ENCODE measurements at places on chromosomes 16 and 17. TPM values are rescaled to one million over a fixed set of nuclear protein-coding genes. Genes with fewer than 3 reads are reported as not detected.

GRCh38 chr16:62968-63391 is 9.4 kb downstream of the SNRNP25 start:
- DNase-seq = no peak

Gene TM4SF5
- total RNA-seq = not detected

Gene SSTR5
- 0.33 TPM for total RNA-seq

DNA sequence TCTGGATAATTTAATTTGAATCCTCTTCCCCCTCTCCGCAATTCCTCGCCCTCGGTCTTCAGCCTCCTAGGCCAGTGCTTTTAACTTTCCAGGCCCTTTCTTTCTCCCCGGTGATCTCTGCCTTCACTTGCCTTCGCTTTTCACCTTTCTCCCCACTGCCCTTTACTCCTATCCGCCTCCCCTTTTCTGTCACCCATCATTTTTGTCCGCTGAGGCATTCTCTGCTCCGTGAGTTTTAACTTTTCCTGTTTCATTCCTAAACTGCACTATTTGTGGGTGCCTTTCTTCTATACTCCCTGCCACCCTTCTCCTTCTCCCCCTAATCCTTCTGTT is 729 bp downstream of the LONP2 start:
- DNase-seq = no peak

Gene DPEP1
- total RNA-seq = not detected

Gene RNF227
- total RNA-seq = 1.2 TPM

DNA sequence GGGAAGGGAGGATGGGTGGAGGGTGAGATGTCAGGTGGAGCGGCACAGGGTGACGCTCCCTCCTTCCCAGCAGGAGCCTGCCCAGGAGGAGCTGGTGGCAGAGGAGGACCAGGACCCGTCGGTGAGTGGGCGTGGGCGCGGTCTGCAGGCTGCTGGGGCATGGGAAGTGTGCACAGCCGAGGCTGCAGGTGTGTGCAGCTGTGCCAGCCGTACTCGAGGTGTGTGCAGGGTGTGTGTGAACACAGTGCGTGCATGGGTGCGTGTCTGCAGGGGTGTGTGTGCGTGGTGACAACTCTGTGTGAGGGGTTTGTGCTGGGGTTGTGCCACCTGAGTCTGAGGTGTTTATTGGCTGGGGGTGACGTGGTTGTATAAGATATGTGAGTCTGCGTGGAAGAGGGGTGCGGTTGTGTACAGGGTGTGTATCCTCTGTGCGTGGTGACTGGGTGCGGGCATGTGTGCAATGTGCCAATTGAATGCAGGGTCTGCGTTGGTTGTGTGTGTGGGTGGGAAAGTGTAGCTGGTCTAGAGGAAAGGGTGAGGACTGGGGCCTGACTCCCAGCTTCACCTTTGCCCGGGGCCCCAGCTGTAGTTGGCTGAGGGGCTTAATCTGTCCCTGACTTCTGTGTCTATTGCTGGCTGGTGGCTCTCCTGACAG is 670 bp downstream of the TNFSF12 start:
- no peak for DNase-seq

Gene BLTP2
- total RNA-seq = 93.4 TPM

- DNase-seq = no peak
Measured at GRCh38 chr16:88504489-88505404, 51.7 kb downstream of the ZFPM1 start.

DNA sequence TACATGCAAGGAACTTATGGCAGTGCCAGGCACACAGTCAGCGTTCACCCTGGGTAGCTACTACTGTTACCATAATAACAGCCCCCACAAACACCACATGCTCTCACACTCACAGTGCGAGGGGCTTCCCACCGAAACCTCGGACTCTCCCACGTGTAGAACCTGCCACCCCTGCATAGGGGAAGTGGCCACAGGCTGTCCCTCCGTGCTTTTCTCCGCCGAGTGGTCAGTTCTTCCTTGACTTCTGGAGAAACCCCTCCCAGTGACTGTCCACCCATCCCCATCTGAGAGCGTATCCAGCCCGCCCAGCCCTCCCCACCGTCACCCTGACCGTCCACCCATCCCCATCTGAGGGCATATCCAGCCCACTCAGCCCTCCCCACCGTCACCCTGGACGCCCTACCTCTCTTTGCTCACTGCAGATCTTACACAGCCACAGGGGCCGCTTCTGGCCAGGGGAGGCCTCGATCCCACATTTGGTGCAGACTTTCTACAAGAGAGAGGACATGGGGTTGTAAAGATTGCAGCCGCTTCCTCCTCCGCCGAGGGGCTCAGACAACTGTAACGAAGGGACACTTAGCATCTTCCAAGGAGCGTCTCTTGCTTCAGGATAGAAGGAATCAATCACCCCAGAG is 71.1 kb downstream of the RPH3AL start:
- DNase-seq = no peak

Gene CCR7
- total RNA-seq = 0.11 TPM

Gene LYRM1
- total RNA-seq = 36.4 TPM

GRCh38 chr17:51499897-51500296 is 239.6 kb downstream of the UTP18 start:
- DNase-seq = no peak
